ENCODE measurements at places on chromosomes 13 and 19.

DNA sequence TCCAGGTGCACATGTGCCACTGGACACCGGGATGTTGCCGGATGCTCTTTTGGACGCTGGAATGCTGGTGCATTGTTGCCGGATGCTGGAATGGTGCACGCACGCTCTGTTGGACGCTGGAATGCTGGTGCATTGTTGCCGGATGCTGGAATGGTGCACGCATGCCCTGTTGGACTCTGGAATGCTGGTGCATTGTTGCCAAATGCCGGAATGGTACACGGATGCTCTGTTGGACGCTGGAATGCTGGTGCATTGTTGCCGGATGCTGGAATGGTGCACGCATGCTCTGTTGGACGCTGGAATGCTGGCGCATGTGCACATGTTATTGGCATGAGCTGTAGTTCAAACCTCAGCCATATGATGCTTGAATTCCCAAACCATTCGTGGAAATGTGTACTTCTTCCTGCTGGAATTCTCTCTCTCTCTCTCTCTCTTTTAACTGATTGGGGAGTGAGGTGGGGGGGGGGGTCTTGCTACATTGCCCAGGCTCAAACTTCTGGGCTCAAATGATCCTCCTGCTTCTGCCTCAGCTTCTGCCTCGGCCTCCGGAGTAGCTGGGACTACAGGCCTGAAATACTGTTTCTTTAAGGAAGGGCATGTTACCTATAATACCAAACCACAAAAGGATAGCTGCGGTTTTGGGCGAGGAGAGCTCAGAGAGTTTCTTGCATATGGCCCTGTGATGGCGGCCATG, 1.2 kb upstream of the MCF2L start:
- DNase-seq = no peak

DNA sequence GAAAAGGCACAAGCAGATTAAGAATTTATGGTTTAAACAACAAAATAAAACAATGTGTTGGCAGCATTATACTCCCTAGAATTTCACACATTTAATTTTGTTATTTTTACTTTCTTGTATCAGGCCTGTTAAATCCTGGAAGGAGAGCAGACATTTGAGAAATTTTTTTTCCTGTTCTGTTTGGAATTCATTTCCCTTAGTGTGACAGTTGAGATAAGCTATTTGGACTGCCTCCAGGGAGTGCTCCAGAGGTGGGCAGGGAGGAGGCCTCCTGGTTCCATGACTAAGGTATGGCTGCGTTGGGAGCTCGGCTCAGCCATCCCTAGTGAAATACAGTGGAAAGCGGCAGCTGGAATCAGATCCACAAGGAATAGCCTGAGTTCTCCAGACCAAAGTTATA, 185.7 kb downstream of the KCNRG start:
- DNase-seq = no peak

- DNase-seq = no peak
Observed at GRCh38 chr13:80239116-80239515, 101.8 kb downstream of the SPRY2 start.

DNA sequence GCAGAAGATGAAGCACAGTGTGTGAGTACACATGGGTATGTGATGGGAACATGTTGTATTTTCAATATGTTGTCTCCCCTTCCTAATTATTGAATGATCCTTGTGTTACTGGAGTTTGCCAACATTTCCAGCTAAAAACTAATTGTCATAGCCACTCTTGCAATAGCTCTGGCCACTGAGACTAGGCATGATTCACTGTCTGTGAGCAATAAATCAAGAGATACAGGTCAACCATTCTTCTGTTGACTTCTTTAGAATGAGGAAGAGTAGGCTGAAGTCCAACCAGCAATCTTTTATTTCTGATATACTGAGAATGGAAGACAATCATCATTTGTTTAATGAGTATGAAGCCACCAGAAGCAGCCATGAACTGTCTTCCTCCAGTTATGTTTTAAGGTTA, 413.9 kb downstream of the SLITRK5 start:
- DNase-seq = no peak

DNA sequence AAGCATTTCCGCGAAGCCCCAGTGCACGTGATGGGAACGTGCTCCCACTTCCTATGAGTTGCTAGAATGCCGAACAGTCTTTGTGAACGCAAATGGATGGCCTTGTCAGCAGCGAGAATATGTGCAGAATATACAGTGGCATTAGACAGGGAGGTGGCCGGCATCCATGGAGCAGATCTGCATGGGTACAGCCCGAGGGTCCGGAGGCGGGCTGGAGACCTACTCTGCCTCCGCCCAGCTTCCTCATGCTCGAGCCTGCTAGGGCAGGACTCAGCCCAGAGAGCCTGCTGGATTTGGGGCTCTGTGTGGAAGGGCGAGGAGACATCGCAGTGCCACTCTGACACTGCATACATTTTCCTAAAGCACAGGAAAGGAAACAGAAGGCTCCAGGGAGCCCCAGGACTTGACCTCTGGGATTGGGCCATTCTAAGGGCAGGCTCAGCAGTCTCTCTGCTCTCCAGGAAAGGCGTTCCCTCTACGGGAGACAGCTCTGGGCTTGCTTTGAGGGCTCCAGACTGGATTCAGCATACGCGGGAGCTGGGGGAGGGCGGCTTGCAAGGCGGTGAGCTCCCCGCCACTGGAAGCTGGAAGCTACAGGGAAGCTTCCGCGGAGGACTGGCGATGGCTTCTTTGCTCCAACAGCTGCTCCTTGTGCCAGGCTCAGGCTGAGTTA, 55.9 kb upstream of the UQCRFS1 start:
- DNase-seq = no peak

GRCh38 chr13:99969919-99970650, 1.5 kb downstream of the ZIC5 start:
- peak; percentile 28 for DNase-seq

- no peak for DNase-seq
Observed at GRCh38 chr13:97875911-97876310, 77.6 kb upstream of the IPO5 start.

DNA sequence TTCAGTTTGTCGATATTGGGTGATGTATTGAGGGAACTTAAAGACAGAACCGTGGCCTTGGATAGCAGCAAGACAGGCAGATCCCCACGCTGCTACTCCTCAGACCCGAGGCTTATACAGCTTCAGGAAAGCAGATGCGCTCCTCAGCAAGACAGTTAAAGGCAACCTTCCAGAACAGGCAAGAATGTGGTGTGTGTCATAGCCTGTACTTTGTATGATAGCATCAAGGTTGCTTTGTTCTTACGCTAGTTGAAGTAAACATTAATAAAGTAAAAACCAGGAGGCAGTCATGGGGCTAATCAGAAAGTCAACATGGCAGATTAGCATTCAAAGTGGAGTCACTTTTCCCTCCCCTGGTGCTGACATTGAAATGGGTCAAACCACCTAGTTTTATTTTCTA, 473.2 kb downstream of the DCT start:
- DNase-seq = no peak

- no peak for DNase-seq
Observed at GRCh38 chr19:5891572-5891937, 12.0 kb downstream of the NDUFA11 start.

DNA sequence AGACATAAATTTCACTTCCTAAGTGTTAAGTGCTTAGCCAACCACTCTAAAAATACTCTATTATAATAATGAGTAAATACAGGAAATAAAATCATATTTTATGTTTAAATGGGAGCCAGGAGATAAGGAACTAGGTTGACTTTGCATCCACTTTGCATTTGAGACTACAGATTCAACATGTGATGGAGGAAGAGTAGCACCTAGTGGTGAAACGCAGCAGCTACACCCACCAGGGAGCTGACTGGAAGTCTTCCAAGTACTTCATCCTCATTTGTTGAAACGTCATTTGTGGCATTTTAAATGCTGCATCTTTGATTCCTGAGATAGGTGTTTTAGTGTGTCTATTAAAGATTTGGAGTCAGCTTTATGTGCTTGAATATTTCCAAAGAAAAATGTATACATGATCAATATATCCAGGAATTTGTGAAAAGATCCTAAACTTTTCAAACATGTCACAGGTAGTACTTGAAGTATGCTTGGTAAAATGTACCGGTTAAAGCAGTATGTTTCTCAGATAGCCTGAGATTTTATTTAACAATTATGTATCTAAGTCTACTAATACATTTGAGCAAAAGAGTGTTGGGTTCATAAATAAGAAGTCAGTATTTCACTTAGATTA, 17.4 kb upstream of the KCTD12 start:
- peak; percentile 75 for DNase-seq

GRCh38 chr13:45073809-45074208, 46.5 kb upstream of the GTF2F2 start:
- DNase-seq = no peak

- no peak for DNase-seq
Observed at GRCh38 chr13:29435125-29435911, 160.2 kb downstream of the SLC7A1 start.

DNA sequence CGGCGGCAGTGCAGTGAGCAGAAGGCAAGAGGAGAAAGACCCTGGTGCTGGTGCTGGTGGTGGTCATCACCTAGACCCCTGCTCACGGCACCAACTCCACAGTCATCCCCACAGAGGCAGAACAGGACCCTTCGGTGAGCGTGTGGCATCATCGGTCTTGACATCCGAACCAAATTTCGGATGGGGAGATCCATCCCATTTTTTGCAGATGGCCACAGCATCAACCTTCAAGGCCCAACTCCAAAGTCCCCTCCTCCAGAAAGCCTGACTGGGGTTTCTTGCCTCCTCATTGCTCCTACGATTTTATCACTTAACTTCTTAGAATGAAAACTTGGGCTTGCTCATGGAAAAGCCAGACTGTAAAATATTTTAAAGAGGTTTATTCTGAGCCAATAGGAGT, 8.7 kb upstream of the KLK12 start:
- no peak for DNase-seq

GRCh38 chr19:49333811-49334288, 1.4 kb upstream of the CD37 start:
- DNase-seq = no peak

- DNase-seq = no peak
Observed at GRCh38 chr13:102642475-102642874, 45.7 kb downstream of the TPP2 start.

DNA sequence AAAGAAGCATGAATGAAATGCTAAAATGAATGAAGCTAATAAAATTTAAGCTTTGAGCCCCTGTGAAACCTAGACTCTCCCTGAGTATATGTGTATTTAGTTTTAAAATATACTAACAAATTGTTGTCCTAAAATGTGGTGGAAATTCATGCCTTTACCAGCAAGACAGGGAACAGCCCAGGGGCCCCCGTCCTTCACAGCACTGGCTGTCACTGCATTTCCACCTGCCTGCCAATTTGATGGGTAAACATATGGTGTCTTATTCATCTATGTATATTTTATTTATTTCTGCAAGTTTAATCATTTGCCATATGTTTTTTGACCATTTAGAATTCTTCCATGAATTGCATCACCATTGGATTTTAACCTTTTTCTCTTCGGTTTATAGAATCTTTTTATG, 463.7 kb upstream of the NBEA start:
- no peak for DNase-seq

- no peak for DNase-seq
Observed at GRCh38 chr19:3923912-3924311, 9.0 kb upstream of the NMRK2 start.

DNA sequence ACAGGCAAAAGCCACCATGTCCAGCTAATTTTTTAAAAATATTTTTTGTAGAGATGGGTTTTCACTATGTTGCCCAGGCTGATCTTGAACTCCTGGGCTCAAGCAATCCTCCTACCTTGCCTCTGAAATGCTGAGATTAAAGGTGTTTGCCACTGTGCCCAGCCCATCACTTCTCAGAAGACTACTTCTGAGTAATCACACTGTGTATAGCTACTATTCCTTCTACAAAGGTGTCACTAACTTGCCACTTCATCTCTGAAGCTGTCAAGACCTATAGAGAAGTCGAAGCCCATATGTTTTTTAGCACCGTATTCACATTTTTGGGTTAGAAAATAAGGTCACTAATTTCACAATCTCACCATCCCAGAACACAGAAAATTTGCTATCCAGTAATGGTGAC, 36.0 kb upstream of the FNDC3A start:
- DNase-seq = no peak

DNA sequence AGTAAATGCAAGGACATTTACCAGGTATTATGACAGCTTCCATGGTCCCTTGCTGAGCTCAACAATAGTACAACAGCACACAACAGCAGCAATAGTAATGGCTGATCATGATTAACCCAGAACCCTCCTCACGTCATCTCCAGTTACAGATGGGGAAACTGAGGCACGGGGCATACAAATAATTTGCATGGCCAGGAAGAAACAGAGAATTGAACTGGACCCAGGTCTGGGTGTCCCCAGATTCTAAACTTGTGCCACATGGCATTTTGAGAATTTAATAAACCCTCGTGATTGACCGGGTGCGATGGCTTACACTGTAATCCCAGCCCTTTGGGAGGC, 7.2 kb downstream of the MAST3 start:
- no peak for DNase-seq

DNA sequence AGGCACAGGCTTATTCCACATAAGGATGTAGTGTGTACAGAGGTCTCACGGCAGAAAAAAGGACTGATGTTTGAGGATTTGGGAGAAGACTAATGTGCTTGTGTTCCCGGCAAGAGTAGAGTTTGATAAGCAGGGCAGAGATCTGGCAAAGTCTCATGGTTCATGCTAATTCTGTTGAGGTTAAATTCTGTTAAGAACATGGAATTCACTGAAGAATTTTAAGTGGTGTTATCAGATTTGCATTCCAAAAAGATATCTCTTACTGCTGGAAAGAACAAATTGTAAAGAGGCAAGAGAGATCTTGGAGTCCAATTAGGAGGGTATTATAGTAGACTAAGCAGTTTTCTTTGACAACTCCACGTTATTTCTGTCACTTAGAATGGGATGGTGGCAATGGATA, 348.3 kb downstream of the TDRD3 start:
- no peak for DNase-seq

- peak; percentile 45 for DNase-seq
Observed at GRCh38 chr13:48586591-48587103, 53.8 kb upstream of the RCBTB2 start.

DNA sequence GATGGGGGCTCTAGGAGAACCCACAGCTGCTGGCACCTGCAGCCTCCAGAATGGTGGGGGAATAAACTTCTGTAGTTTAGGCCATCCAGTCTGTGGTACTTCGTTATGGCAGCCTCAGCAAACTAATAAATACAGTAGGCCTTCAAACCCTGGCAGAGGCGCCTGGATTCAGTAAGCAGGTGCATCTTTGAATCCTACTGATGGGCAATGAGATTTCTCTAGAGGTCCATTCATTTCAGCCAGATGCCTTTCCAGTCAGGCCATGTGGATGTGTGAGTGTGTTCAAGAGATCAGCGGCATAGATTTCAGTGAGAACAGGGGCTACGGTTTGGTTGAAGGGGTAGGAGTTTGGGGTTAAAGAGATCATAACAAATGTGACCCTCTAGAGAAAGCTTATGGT, 183.5 kb upstream of the RNF113B start:
- no peak for DNase-seq
